ENCODE measurements at places on chromosomes 4 and X.
A peak's percentile ranks its signal among the peaks of the same experiment; 100 is the strongest.

DNA sequence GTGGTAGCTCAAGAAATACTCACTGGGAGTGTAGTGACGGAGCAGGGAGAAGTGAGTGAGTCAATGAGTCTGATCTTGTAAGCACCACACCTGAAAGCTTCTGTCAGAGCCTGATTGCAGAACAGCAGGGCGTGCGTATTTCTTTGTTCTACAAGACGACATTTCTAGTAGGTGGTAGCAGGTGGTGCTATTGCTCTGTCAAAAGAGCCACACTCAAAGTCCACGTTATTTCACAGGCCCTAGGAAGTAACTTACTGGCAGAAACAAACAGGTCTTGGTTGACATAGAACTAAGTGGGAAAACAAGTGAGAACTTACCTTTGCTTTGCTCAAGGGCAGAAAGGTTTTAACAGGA is 46.4 kb upstream of the SPRY1 start:
- DNase-seq: peak; percentile 30

- DNase-seq: no peak
These were observed 206.5 kb upstream of the STS start for GRCh38 chrX:6941041-6941440.

- no peak for DNase-seq
These were observed 54.7 kb downstream of the SLC9A6 start for GRCh38 chrX:136039968-136040367.

GRCh38 chr4:33649471-33649870 is 2594.8 kb downstream of the ARAP2 start:
- no peak for DNase-seq

DNA sequence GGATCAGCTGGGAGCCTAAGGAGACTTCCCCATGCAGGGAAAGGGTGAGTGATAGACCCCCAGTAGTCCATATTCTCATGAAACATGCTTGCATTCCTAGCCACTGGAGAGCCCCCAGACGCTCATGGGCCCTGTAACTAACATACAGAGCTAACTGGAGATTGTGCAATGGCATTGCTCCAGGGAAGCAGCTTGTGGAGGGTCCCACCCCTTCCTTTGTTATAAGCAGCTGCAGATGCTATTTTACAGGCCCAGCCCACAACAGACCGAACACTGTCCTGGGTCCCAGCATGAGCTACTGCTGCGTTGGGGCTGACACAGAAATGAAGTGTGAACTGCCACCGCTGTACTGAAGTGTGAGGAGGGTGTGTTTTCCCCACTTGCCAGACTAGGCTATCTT is 1465.7 kb upstream of the DIAPH2 start:
- no peak for DNase-seq

DNA sequence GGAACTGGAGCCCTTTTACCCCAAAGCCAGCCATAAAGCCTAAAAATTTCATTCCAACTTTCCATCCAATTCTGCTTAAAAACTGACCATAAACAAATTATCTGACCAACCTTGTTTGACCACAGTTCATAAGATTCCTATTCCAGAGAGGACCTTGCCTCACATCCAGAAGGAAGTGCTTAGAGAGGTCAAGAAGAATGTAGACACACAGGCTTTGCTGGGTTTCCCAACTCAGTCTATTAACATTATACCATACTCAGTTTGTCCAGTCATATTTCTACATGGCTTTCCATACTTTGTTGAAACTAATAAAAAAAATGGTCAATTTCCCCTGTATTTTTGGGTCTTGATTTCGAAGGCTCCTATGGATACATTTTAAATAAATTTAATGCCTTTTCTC is 1522.5 kb downstream of the ARAP2 start:
- DNase-seq: no peak

- no peak for DNase-seq
These were observed 969.2 kb upstream of the PRKX start for GRCh38 chrX:4682636-4683035.

GRCh38 chr4:101345596-101346350 is 1.6 kb downstream of the PPP3CA start:
- peak; percentile 49 for DNase-seq

- no peak for DNase-seq
These were observed 83.3 kb upstream of the PAQR3 start for GRCh38 chr4:79022529-79022928.

DNA sequence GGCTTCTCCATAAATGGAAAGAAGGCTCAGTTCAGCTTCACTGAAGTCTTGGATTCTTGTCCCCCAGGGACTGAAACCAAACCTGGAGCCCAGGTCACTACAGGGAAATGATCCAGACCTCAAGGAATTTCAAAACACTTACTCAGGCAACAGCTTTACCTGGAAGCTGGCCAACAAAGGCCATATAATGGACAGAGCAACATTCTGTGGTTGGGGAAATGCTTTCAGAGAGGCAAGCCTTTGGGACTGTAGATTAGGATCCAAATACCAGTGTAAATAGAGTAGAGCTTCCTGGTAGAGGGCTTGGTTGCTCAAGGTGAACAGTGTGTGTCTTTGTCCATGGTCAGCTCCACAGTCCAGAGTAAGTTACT is 57.0 kb upstream of the PROM1 start:
- no peak for DNase-seq
